NCI-H187 treated with DMSO at 0.1 percent for 48 hours (cell line): ENCODE measurements at places on chromosomes 13 and 19.

DNA sequence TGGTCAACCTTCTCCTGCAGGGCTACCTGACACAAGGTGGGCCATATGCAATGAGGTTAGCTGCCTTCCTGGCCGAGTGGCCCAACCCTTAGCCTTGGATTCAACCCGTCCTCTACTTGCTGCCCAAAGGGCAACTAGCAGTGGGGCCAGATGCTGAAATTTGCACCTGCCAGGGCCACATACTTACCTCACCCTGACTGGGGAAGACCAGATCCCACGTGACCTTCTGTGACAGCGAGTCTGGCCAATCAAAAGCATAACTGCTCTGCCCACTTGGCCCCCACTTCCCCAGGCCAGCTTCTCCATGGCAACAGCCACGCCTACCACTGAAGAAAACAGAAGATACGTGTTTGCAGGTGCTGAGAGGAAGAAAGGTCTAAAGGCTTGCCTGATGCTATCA is 10.9 kb downstream of the PEG3 start:
- no peak for DNase-seq

GRCh38 chr13:37375724-37376123 is 222.8 kb downstream of the POSTN start:
- DNase-seq: no peak

DNA sequence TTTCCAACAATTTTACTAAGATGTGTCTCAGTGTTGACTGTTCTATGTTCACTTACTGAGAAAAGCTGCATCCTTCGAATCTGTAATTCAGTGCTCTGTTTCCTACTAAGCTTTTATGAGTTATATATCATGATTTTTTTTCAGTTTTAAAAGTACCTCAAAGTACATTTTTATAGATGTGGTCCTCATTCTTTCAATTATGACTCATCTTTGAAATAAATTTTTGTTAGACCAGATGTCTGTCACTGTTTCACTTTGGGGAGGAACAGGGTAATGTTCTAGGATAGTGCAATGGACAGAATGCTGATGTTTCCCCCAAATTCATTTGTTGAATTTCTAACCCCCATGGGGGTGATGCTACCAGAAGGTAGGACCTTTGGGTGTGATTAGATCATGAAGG is 74.8 kb downstream of the NALCN start:
- no peak for DNase-seq

GRCh38 chr13:71399631-71400215 is 467.3 kb downstream of the DACH1 start:
- DNase-seq: no peak

- no peak for DNase-seq
Measured at GRCh38 chr13:33349986-33350826, 64.7 kb upstream of the STARD13 start.

GRCh38 chr13:94209117-94209516 is 270.4 kb downstream of the DCT start:
- DNase-seq: no peak

DNA sequence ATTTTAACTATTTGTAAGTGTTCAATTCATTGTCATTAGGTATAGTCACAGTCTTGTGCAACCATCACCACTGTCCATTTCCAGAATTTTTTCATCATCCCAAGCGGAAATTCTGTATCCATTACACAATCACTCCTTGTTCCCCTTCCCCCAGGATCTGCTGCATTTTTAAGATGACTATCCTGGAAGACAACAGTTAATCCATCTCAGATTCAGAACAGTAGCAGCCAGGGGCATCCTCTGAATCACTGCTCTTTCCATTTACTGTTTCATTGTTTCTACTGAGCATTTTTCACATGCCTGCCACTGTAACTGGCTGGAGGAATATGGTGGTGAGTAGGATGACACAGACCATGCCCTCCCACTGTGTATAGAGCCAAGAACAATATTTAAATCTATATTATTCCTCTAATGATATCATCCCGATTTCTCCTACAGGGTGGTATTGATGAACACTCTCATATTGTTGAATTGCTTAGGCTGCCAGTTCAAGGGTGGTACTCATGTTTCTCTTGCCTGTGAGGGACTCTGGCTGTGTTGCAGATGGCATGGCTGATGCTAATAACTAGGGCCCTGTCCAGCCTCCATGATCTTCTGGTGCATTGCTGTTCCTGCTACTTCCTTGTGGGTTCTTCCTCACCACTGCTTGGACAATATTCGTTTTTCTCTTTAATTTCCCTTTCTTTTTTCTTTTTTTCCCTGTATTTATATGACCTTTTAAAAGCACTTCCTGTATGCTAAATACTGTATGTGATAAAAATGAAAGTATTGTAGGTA is 59.0 kb downstream of the WDFY2 start:
- DNase-seq: no peak

GRCh38 chr13:94154367-94154766 is 325.1 kb downstream of the DCT start:
- no peak for DNase-seq

GRCh38 chr19:10718205-10719196 is 622 bp downstream of the DNM2 start:
- no peak for DNase-seq

DNA sequence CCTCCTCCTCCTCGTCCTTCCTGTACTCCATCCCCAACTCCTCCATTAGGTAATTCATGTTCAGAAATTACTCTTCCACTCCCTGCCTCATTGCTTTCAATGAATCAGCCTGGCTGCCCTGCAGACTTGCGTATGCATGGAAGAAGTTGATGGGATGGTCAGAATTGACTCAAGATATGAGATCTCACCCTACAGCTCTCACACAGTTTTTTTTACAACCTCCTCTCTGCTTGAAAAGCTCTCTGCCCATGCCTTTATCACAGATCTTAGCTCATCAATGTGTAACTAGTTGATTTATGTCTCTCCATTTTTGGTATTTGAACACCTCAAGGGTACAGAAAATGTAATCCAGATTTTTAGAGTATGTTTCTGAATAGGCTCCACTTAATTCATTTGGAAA is 506.9 kb downstream of the TBC1D4 start:
- no peak for DNase-seq

- DNase-seq: no peak
Measured at GRCh38 chr13:98308086-98308911, 131.2 kb upstream of the RNF113B start.

DNA sequence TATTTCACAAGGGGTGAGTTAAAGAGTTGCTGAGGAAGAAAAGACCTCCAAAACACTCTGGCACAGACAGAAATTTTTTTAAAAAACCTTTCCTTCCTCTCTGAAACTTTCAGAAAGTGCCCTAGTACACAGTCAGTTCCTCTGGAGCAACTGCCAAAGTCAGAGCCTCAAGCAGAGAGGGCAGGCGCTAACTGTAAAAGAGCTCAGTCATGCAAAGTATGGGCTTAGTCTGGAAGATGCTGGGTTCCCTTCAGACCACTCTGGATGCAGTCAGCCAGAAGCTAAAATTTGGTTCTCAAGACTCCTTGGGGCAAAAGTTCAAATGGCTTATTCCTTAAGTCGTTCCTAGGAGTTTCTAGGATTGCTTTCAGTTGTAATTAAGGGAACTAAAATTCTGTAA is 671.6 kb downstream of the PCDH9 start:
- no peak for DNase-seq

GRCh38 chr13:47218611-47219010 is 321.8 kb upstream of the HTR2A start:
- DNase-seq: no peak

DNA sequence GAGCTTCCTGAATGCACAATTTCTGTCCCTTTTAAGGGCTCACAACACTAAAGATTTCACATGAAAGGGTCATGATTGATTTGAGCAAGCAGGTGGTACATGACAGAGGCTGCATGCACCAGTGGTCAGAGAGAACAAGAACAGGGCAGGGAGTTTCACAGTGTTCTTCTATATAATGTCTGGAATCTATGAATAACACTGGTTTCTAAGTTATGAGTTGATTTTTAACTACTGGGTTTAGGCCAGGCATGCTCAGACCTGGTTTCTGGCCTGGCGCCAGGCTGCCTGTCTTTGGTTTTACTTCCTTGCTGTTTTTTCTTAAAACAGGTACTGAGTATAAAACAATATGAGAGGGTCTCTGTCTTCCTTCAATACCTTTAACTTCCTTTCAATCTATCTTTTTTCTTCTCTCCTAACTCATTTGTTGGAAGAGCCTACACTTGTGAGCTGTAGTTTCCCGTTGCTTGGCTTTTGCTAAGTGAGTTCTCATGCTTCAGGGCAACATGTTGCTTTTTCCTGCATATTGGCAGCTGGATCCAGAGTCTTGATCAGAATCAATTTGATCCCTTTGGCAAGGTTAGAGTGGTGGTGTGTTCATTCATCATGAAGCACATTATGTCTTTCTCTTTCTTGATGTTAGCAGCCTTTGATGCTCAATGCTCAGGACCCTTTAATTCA is 38.5 kb upstream of the FGF14 start:
- no peak for DNase-seq

DNA sequence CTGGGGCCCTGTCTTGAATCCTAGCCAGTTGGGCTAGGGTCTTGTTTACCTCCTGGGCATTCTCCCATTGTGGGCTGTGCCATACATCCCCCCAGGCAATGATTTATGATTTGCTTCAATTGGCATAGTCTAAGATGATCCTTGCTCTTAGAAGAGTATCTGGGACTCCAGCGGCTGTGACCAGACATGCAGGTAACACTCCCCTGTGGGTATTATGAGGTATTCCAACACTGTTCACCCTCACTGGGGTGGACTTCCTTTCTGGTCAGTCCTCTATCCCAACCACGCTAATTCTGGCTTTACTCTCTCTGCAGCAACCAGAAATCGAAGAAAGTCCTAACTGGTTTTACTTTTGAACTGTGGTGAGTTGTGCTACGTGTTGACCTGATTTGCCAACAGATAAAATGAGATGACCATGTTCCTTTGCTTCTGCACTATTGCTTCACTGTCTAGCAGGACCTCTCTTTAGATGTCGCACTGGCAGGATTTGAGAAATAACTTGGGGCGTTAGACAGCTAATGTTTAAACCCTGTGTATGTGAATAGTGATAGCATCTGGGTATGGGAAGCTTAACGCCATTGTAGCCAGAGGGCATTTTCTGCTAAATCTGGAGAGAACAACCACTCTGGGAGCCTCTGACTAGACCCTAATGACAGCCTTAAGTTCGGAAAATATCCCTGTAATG is 6.7 kb upstream of the LRCH1 start:
- no peak for DNase-seq

- DNase-seq: no peak
Measured at GRCh38 chr13:112970552-112971287, 1.7 kb downstream of the MCF2L start.

- DNase-seq: no peak
Measured at GRCh38 chr13:79673993-79674377, 193.0 kb downstream of the NDFIP2 start.

DNA sequence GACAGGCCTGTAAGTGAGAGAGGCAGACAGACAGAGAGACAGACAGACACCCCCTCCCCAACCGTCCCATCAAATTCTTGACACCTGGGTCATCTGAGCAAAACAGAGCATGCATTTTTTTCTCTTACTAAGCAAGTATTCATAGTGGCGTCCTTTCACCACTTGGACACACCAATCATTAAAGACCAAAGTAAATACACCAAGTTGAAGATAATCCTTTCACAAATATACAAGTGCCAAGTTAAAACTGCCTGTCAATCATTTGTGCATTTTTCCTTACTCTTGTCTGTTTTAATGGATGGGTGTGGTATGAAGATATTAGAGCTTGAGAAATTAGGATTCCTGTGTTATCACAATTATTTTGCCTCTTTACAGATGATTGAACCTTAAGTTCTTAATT is 337.3 kb downstream of the ATP8A2 start:
- DNase-seq: no peak

DNA sequence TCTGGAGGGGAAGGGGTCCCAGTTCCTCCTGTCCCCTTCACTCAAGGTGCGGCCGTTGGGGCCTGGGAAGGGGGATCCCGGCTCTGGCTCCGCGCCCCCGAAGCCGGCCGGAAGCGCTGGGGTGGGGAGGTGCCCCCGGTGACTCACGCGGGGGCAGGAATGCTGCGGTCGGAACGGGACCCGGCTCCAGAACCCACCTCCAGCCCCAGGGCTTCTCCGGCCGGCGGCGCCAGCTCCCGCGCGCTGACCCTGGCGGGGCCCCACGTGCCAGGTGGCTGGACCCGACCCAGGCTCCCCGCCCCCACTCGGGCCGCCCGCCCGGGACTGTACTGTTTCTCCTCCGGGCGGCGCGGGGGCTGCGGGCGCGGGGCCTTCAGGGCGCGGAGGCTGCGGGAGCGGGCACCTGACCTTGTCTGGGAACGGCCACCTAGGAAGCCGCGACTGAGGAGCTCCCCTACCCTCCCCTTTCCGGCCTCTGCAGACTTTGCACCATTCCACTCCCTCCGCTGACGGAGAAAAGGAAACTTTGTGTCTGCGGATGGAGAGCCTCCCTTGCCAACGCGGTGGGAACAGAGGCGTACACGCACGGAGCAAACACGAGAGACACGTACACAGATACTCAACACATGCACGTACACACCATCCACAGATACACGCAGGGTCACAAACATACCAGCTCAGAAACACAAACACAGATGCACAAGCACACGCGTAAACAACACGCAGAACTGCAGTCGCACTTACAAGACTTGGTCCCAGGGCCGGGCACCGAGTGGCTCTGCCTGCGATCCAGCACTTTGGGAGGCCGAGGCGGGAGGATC is 7.2 kb downstream of the AXL start:
- DNase-seq: no peak

GRCh38 chr13:96011291-96011872 is 41.8 kb downstream of the UGGT2 start:
- no peak for DNase-seq

- DNase-seq: no peak
Measured at GRCh38 chr13:113726961-113727411, 32.0 kb upstream of the TMEM255B start.

DNA sequence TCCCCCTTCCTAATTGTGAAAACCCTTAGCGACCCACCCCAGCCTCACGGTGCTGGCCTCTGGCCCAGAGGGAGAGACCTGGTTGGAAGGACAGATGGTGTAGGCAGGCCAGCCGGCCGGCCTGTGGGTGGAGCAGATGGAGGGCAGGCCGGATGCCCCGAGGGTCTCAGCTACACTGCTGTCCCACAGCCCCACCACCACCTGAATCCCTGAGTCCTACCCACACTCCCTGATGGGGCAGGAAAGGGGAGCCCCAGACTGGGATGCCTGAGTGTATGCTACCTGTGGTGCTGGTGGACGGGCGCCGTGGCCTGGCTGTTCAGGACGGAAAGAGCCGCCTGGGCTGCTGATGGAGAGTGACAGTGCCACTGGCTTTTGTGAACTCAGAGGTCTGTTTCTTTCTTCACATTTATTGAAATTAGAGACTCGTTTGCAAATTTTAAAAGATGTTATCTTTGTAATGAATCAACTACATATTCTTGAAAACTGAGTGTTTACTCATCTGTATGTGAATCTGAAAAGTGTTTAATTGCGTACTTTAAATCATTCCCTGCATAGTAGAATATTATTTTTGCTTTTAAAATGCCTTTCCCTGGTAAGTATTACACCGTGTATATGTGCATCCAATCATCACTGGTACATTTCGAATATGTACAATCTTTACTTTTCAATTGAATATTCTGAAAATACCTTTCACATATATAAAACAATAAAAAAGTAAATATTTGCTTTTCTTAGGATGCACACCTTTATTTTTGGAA is 35.7 kb downstream of the TFDP1 start:
- no peak for DNase-seq
